ENCODE measurements at places on chromosomes 1 and 21. TPM values are rescaled to one million over a fixed set of nuclear protein-coding genes. Genes with fewer than 3 reads are reported as not detected.
A peak's percentile ranks its signal among the peaks of the same experiment; 100 is the strongest.

DNA sequence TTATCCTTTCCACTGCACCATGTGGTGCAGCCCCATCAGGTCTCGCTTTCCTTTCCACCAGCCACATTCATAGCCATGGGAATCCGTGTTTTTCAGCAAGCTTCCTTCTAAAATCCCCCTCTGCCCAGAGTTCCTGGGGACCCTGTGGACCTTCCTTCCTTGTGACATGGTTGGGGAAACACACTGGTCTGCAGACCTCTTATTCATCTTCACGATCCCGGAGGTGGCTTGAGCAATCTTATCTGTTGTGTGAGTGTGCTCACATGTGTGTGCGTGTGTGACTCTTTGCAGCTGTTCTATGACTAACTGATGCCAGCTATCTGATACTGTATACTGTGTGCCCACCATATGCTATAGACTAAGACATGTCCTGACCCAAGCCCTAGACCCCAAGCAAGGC, 15.6 kb upstream of the IL10 start:
- no peaks in the 10 kb centered on the region for H3K36me3 ChIP-seq
- H3K4me3 ChIP-seq = no peak overlapping the region
- H3K27me3 ChIP-seq = peaks cover 15% of the 10 kb centered on the region
- H3K27ac ChIP-seq = no peak overlapping the region
- no peaks in the 10 kb centered on the region for H3K4me1 ChIP-seq

GRCh38 chr1:5891137-5891536, 101.1 kb downstream of the NPHP4 start:
- no peak overlapping the region for H3K27ac ChIP-seq
- no peaks in the 10 kb centered on the region for H3K27me3 ChIP-seq
- H3K4me3 ChIP-seq = no peak overlapping the region
- DNase-seq = no peak

ESPN gene
- 15.6 TPM for total RNA-seq

AK5 gene
- total RNA-seq = 3.4 TPM

DNA sequence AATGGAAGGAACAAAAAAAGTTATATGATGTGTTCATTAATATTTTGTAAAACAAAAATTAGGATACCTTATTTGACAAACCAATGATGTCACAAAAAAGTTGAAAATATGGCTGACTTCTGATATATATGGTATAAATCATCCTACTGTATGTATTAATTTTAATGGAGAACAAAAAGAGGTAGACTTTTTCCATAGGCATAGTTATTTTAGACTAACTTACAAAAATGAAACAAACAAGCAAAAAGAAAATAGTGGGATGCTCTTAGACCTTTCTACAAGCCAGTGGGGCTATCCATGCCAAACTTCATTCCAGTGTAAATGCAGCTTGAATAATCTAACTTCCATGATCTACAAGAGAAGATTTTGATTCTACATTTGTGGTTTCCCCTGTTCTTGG, 522 bp upstream of the SPTA1 start:
- no peak for DNase-seq
- H3K4me3 ChIP-seq = no peak overlapping the region
- H3K4me1 ChIP-seq = no peaks in the 10 kb centered on the region
- H3K27ac ChIP-seq = no peak overlapping the region
- peaks cover 6% of the 10 kb centered on the region for H3K27me3 ChIP-seq
- no peaks in the 10 kb centered on the region for H3K36me3 ChIP-seq

DNA sequence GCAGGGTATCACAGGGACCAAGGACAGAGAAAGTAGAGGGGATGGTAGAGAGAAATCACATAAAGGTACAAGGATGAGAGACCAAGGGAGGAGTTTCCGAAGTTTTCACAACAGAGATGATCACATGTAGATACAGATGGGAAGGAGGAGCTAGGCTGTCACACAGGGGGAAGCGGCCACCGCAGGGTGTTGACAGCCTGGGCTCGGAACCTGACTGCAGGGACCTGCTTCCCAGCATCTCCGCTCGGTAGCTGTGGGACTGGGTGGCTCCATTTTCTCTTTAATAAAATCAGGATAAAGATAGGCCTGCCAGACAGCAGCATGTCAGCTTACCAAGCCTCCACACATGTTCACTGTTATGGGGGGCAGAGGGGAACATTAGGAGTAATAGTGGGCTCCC, 32.3 kb downstream of the CDCA8 start:
- H3K27ac ChIP-seq = no peak overlapping the region
- no peaks in the 10 kb centered on the region for H3K36me3 ChIP-seq
- H3K4me3 ChIP-seq = no peak overlapping the region
- H3K4me1 ChIP-seq = no peaks in the 10 kb centered on the region
- H3K27me3 ChIP-seq = peaks cover 47% of the 10 kb centered on the region

- H3K4me1 ChIP-seq = peaks cover 5% of the 10 kb centered on the region
- H3K27ac ChIP-seq = no peak overlapping the region
- peaks cover 14% of the 10 kb centered on the region for H3K27me3 ChIP-seq
- H3K4me3 ChIP-seq = no peak overlapping the region
- no peak for DNase-seq
These were observed 20.2 kb upstream of the PADI6 start for GRCh38 chr1:17351598-17352324.

- H3K4me3 ChIP-seq = no peak overlapping the region
- H3K4me1 ChIP-seq = peaks cover 14% of the 10 kb centered on the region
- DNase-seq = peak; percentile 51
- H3K36me3 ChIP-seq = no peaks in the 10 kb centered on the region
These were observed 37.7 kb upstream of the LRRN2 start for GRCh38 chr1:204723131-204723787.

GABRD gene
- 2.0 TPM for total RNA-seq
